Left lobe of liver (tissue), 2 donors: ENCODE measurements at places on chromosomes 11 and 22. TPM values are rescaled to one million over a fixed set of nuclear protein-coding genes. Genes with fewer than 3 reads are reported as not detected.

Gene EIF3M
- total RNA-seq = 63.4 TPM

Gene RTN4RL2
- total RNA-seq = 22.0 TPM

Gene MMP26
- not detected for total RNA-seq

Gene APIP
- total RNA-seq = 8.0 TPM

Gene KCNA4
- total RNA-seq = not detected

Gene BCO2
- 96.6 TPM for total RNA-seq

Gene CECR2
- 12.0 TPM for total RNA-seq

Gene ART1
- not detected for total RNA-seq

Gene PRPF19
- 44.9 TPM for total RNA-seq

Gene C11orf65
- total RNA-seq = 0.70 TPM

Gene ANGPTL5
- total RNA-seq = not detected

Gene UBXN1
- 30.5 TPM for total RNA-seq

Gene OR5AP2
- not detected for total RNA-seq

Gene IL18
- 1.9 TPM for total RNA-seq

Gene FZD4
- 15.8 TPM for total RNA-seq

Gene GAB4
- not detected for total RNA-seq

Gene SLC17A6
- not detected for total RNA-seq

Gene DAGLA
- total RNA-seq = 0.35 TPM

Gene GRIA4
- not detected for total RNA-seq
